Activated CD8-positive, alpha-beta memory T cell treated with anti-CD3 and anti-CD28 coated beads for 1 hour (primary cell): ENCODE measurements at places on chromosomes 1 and 21.

DNA sequence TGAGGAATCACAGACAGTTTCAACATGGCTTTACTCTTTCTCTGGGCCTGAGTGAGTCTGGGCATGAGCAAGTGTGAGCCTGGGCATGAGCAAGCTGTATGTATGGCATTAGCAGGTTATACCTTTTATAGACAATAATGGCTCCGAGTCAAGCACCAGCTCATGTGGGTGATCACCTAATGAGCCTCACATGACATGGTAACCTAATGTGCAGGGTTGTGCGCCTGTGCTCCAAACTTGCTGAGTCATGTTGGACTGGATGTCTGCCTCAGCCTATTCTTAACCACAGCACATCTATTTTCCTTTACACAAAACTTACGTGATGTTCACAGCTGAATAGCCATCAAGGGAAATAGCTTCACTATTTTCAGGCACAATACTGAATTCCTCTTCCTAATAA is 236.2 kb upstream of the NRIP1 start:
- DNase-seq: no peak

DNA sequence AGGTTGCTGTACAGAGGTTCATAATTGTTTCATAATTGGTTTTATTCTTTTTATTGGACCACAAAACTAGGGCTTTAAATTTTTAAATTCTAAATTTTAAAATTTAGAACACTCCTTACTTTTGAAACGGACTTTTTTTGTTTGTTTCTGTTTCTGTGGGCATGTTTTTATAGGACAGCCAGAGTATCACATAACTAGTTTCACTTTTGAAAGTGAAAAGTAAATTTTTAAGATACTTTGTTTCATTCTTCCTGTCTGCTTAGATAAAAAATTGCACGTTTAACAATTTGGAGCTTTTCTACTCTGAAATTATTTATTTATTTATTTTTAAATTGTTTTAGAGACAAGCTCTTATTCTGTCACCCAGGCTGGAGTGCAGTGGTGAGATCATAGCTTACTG is 29.7 kb downstream of the MDM4 start:
- DNase-seq: no peak

DNA sequence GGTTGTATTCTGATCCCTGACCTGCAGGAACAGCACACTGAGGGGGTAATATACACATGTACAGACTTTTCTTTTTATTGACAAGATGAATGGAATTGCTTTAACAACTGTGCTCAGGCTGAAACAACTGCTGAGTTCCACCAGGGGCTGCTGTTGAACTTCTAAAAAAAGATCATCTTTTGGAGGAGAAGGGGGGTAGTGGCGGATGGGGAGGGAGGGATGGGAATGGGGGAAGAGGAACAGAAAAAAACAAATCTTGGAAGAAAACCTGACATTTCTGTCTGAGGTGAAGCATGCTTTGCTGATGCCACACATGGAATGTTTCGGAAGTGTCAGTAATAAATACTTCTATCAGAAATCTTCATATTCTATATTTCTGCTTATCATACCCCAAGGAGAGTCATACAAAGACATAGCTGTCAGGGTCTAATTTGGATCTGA is 75.0 kb downstream of the RWDD3 start:
- DNase-seq: no peak

GRCh38 chr1:109425391-109426280 is 612 bp downstream of the PSMA5 start:
- DNase-seq: peak; percentile 47

GRCh38 chr1:103122983-103123720 is 14.8 kb upstream of the COL11A1 start:
- DNase-seq: no peak

GRCh38 chr1:200304171-200304570 is 105.7 kb downstream of the ZNF281 start:
- no peak for DNase-seq

DNA sequence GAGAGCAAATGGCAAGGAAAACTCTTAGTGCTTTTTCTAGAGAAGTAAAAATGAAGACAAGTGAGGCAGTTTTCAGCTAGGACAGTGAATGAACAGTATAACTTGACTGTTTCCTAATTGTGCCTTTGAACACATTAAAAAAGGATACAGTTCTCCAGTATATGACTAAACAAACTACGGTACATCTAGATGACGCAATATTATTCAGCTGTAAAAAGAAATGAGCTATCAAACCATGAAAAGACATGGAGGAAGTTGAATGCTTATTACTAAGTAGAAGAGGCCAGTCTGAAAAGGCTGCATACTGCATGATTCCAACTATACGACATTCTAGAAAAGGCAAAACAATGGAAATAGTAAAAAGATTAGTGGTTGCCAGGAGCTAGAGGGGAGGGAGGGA is 206.3 kb downstream of the SIPA1L2 start:
- DNase-seq: no peak

DNA sequence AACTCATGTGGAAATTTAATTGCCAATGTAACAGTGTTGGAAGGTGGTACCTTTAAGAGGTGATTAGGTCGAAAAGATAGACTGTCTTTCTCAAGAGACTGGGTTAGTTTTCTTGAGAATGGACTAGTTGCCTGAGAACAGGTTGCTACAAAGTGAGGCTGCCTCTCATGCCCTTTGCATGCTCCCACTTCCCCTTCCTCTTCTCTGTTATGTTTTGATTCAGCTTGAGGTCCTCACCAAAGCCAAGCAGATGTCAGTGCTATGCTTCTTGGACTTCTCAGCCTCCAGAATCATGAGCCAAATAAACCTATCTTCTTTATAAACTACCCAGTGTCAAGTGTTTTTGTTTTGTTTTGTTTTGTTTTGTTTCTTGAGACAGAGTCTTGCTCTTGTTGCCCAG is 187.0 kb upstream of the RUNX1 start:
- DNase-seq: no peak

DNA sequence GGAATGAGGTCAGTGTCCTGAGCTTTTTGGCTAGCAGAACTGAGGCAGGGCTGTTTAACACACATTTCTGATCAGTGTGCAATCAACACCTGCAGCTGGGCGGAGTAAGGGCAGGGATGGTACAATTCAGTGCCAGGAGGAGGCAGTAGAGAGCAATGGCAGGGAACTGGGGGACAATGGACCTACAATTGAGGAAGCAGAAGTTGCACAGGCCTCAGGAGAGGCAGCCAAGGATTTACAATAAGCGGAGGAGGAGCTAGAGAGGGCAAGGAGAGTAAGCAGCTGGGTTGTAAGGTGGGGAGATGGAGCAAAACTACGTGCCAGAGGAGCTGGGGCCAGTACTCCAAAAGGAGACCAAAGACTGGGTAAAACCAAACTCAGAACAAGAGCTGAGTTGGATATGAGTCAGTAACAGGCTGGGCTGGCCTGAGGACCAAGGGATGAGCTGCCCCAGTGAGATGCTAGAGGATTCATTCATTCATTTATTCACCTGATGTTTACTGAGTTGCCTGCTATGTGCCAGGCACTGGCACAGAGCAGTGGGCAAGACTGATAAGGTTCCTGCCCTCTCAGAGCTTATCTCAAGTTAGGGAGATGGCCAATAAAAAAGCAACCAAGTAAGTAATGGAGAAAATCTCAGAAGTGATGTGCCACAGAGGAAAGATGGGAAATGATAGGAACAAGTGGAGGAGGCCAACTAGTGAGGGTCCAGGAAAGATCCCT is 10.4 kb upstream of the GALE start:
- DNase-seq: no peak

- no peak for DNase-seq
These were observed 36.1 kb downstream of the VN1R5 start for GRCh38 chr1:247291833-247292561.

GRCh38 chr1:180532854-180533253 is 25.9 kb upstream of the OVAAL start:
- no peak for DNase-seq

DNA sequence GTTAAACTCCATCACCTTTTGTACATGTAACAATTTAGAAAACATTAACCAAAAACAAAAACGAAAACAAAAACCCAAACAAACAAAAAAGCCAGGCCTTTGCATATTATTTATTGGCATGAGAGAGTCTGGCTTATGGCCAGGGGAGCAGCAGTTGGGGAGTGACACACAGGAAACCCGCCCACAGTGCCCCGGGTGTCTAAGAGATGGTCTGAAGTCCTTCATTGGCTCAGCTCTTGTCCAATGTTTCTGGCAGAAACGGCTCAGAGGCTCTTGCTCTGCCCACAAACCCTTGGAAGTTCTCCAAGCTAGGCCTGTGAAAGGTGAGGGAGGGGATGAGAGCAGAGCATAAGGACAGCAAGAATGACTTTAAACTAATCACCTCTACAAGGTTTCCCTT is 131.5 kb downstream of the CNIH3 start:
- DNase-seq: no peak

DNA sequence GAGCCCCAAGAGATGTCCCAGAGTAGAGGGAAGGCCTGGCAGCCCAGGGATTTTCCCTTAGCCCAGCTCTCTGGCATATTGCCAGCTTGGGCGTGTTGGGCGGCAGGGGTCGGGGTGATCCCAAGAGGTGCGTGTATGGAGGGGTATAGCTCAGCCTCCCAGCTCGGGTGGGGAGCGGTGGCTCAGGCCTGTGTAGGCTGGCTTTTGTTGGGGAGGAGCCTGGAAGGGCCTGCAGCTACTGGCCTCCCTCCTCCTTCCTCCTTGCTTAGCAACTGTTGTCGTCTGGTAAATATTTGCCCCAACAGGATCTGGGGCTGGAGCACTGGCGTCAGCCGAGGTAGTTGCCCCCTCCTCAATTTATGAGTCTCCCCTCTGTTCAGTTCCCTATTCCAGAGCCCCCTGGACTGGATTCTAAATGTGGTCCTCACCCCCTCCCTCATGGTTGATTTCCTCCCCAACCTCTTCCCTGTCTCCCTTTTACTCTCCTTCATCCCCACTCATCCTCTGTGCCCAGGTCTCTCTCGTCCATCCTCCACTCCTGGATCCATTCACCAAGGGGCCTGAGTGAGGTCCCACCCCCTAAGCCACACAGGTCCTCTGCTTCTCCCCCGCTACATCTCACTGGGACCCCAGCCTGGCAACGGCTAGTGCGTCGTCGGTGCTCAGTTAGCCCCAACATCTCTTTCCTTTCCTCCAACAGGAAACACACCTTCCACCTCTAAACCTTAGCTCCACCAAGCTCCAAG is 10.3 kb upstream of the LMNA start:
- no peak for DNase-seq

DNA sequence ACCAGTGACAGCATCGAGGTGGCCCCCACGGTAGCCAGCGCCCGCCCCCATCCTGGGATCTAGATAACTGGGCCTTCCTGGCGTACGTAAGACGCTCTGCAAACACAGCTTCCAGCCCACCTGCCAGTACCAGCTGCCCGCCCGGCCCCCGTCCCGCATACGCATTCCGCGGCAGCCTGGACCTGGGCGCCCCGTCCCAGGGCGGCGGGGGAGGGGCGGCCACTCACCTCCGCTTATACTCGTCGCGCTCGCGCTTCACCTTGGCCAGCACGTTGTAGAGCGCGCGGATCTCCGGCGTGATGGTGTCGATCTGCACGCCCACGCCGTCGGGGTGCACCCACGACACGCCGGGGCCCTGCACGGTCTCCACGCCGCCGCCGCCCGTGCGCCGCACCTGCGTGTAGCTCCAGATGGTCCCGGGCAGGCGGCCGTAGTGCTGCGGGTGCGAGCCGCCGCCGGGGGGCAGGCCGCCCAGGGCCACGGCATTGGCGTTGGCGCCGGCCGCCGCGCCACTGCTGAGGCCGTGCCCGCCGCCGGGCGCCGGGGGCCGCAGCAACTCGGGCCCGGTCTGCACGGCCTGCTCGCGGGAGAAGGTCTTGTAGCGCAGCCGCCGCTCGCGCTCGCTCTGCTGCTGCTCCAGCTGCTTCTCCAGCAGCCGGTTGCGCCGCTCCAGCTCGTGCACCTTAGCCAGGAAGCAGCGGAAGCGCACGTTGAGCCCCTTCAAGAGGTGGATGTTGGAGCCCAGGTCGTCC is 859 bp downstream of the IFFO2 start:
- DNase-seq: no peak

DNA sequence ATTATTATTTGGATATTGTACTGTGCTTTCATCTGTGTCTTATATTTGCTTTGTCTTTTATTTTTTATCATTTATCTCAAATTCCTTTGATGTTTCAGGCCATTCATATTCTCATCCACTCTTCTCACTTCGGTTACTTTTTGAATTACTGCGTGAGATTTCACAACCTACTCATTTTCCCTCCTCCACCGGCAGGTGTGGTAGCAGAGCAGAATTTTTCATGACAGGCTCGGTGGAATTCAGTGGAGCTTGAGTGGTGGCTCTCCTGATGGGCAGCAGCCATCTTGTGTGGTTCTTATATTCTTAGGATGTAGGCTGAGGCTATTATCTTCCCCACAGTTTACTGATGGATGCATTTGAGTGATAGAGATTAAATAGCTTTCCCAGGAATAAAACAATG is 92.3 kb upstream of the IVNS1ABP start:
- no peak for DNase-seq

DNA sequence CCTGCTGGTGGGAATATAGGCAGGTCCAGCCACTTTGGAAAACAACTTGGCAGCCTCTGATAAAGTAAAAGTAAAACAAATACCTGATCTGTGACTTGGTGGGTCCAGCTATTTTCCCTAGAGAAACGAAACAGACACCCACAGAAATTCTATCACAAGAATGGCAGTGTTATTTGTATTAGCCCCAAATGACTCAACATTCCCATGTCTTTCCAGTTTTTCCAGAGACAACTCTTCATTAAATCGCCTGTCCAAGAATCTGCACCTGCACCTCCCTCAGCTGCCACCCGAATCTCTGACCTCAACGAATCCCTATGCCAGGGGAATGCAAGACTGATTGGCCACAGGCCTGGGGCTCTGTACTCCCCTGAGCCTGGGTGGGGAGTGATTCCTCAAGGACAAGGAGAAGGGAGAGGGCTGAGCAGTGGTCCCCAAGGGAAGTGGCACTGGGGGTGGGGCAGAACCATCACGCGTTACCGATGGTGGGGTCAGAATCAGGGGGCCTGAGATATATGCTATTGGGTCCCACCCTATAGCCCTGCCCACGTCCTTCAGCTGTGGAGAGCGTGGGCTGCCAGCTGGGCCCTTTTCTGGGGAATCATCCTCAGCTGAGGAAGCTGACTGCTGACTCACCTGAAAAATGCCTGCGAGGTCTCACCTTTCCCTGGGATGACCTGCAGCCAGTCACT is 553.0 kb downstream of the PTPRU start:
- no peak for DNase-seq

DNA sequence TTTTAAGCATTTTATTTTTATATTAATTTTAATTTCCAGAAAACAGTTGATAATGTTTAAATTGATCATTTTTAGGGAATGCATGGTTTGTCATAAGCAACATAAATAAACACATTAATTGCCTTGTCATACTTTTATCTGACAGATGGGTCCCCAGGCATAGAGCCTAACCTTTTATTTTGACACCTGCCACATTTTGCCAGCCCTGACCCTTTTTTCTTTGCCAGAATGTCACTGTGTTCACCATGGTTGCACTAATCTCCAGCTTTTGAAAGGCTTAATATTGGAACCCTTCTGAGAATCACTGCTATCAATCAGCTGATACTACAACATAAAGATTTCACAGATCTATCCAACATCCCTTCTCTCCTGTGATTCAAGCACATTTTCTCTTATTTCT is 56.0 kb upstream of the DPYD start:
- no peak for DNase-seq

- no peak for DNase-seq
These were observed 98.8 kb downstream of the RABGAP1L start for GRCh38 chr1:174258148-174258550.
